ENCODE measurements at places on chromosomes 2 and 18.
A peak's percentile ranks its signal among the peaks of the same experiment; 100 is the strongest.

GRCh38 chr2:132549935-132550670, 119.9 kb downstream of the LYPD1 start:
- no peak for DNase-seq

GRCh38 chr2:74010087-74010541, 25.4 kb downstream of the TET3 start:
- no peak for DNase-seq

GRCh38 chr2:150126839-150127238, 360.6 kb downstream of the RND3 start:
- no peak for DNase-seq

GRCh38 chr2:131042148-131042775, 51.0 kb downstream of the FAM168B start:
- no peak for DNase-seq

DNA sequence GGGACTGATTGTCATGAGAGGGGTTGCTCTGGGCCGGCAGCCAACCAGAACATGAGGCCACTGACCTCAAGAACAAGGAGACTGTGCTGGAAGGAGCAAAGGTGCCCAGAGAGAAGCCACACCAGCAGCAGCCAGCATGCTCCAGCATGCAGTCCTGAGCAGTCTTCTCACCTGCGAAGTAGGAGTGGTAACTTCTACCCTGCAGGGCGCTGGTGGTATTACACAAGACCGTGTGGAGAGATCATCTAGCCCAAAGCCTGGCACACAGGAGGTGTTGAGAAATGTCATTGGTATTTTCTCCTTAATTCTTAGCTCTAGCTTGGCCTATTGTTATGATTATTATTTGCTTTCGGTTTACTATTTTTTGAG, 132.7 kb downstream of the TSN start:
- DNase-seq: no peak

- no peak for DNase-seq
Measured at GRCh38 chr2:98118161-98118560, 31.2 kb downstream of the VWA3B start.

GRCh38 chr18:57698571-57699276, 77.1 kb upstream of the NARS1 start:
- no peak for DNase-seq

DNA sequence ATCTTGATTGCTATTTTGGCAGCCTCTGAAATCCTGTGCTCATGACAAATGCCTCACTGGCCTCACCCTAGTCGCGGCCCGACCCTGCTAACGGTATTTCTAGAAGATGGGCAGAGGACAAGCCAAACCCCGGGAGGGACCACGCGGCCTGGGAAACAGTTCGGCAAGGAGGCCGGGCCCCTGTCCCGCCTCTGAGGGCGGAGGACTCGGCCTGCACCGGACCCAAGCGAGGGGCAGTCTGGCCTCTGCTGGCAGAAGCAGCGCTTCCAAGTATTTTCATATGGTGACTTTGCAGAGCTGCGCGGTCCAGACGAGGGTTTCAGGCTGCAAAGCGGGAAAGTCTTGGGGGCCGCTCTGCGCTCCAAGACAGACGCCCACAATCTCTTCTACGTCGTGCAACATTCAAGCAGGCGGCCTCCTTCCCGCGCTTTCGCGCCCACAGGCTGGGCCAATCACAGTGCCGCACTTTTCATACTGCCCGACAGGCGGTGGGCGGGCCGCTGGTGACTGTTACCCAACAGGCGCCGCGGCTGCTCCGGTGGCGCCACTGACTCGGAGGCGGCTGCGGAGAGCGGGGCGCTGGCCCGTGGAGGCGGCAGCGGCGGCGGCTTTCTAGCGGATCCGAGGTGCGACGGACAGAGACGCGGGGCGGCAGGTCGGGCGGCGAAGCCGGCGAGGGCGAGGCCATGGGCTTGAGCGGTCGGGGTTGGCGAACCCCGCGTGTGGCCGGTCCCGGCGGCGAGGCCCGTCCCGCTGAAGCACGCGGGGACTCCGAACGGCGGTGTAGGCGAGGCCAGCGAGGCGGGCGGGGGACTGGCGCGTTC, at the start of gene RBM44:
Gene RBM44, plus strand, starts transcription at position 544 of the 824 bp plus-strand sequence. CDS start 14,831 bp downstream, outside the sequence.
- no peak for DNase-seq

DNA sequence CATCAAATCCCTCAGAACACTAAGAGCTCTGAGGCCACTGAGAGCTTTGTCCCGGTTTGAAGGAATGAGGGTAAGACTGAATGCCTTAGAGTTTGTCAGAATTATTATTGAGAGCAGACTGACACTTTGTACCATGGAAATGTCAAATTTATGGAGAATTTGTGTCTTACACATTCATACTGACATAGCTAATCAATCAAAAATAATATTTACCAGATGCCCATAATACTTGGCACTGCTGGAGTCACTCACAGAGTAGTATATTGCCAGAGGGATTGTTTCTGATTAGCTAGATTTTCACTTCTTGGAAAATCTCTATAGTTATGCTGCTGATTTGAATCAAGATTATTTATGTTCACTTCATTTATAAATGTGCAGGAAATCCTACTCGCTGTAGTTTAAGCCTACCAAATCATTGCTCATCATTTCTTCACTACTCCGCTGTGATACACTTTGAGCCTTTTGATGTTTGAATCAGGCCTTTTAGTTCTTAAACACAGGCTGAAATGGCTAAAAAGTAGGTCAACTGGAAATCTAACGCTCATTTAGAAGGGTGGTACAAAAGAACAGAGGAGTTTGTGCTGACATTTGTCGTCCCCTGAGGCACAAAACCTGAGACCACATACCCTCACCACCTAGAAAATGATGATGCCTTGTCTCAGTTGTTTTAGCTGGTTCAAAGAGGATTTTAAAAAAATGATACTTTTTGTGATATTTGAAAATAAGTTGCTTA, 96.1 kb upstream of the CSRNP3 start:
- DNase-seq: no peak

- peak; percentile 92 for DNase-seq
Measured at GRCh38 chr2:32627814-32628579, at the start of gene TTC27. TTC27 (plus strand) TSS chr2:32628050; CDS start chr2:32628293, 243 bp downstream.

DNA sequence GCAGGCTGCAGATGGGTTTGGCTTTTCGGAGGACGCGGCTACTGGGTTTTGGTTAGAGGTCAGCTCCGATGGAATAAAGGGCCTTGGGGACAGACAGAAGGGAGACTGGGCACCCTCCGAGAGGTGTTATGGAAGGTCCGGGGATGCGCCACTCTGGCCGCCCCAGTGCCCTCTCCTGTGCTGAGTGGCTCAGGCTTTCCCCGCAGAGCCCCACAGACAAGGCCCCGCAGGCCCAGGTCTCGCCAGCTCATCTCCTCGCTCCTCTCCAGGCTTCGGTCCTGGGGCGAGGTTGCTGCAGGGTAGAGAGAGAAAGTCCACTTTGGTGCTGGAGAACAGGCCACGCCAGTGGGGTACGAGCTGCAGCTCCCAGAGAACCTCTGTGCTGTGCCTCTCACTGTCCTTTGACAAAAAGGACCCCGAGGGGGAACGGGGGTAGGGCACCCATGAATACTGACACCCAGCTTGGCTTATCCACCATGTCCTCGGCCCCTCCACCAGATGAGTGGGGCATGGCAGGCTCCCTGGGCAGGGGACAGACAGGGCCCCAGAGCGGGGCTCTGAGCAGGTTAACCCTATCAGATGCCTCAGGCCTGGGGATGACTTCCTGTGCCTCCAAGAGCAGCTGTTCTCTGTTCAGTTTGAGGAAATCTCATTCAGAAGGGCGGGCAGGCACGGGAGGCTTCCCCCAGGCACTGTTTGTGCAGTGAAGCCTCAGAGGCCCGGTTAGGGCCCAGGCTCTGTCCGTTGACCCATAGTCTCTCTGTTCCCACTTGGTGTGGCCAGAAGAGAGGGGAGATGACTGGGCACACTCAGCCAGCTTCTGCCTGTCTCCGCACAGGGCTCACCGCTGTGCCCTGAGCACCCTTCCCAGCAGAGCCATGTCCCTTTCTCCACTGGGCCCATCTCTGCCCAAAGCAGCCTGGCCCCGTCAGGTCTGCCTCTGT, 15.7 kb upstream of the CNNM3 start:
- DNase-seq: no peak

GRCh38 chr18:2256577-2256976, 314.7 kb downstream of the METTL4 start:
- DNase-seq: no peak

DNA sequence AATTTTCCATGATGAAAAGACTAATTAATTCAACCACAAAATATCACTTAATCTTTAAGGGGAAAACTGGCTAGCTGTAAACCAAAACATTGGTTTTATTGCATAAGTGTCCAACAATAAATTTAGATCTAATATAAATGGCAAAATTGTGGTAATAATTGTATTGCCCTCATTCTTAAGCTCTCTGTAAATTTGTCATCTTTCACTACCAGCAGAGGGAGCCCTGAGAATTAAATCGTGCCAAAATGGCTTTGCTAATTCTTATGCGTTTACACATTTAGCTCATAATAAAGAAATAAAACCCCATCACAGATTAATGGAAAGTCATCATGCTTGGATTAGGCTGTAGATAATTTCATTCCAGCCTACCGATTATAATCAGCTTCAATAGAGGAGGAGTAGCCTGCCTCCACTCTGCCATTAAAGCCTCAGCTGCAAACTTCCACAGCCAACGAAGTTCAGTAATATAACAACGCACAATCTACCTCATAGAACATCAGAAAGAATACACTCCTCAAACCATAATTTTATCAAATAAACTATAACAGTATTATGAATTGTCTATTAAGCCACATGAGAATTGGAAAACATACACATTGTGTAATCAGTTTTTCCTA, 70.0 kb upstream of the ATP5MC3 start:
- DNase-seq: no peak

DNA sequence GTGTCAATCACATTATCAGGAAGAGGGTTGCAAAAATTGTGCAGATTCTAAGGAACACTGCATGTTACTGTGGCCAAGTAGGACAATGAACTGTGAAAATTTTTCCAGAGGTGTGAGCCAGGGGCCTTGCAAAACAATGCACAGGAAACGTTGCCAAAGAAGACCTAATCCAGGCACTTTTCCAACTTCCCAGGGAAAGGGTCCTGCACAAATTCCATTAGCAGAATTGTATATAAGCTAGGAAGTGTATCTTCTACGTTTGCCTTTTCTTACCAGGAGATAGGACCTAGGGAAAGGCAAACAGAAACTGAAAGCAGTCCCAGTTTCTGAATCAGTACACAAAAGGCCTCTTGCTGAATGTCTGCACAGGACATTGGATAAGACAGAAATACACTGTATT, 1888.3 kb upstream of the CELF4 start:
- DNase-seq: no peak

DNA sequence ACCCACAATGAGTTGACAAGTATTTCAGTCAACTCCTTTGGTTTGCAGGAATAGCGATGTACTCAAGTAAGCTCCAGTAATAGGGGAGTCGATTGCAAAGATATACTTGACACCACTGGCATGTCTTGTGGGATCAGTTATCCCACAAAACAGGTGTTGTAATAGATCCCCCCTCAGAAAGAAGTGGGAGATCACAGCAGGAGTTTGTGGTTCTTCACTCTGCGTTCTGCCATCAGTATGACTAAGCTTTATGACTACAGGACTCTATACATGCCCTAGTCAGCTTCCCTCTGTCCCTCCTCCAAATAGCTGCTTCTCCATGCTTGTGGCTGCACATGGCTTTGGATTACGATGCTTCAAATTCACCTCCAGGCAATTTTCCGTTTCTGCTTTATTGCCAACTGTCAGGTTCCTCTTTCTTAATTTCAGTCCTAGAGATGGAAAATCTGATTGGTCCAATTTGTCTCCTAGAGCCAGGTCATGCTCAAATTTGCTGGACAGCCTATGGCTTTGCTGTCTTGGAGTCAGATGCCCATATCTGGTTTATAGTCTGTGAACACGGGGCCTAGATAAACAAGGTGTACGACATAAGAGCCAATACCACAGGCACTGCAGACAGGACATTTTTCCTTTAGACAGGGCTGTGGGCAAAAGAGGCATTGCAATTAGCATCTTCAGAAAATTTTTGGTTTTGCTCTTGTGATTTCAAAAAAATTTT, 221.7 kb downstream of the PAX3 start:
- DNase-seq: no peak

DNA sequence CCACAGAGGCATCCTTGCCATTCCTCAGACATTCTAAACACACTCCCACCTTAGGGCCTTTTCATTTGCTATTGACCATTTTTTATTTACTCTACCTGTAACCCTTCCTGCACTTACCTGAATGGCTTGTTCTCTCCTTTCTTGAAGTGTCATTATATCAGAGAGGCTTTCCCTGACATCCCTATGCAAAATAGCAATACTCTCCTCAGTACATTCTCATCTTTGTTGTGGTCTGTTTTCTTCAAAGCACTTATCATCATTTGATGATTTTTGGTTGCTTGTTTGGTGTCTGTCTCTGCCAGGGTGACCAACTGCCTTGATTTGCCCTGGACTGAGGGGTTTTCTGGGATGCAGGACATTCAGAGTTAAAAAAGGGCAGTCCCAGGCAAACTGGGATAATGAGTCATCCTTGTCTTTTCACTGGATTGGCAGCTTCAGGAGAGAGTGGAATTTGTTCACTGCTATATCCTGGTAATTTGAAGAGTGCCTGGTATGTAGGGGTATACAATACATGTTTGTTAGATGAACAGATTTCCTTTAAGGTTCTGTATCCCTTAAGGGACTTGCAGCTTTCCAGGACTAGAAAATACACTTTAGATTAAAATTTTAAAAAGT, 102.4 kb downstream of the BABAM2 start:
- no peak for DNase-seq

- no peak for DNase-seq
Measured at GRCh38 chr2:166282154-166282553, 93.6 kb downstream of the SCN9A start.
